ENCODE measurements at places on chromosomes 12 and 14.

GRCh38 chr14:67425608-67426007 lies 13.6 kb upstream of the PLEK2 start:
- DNase-seq: no peak

DNA sequence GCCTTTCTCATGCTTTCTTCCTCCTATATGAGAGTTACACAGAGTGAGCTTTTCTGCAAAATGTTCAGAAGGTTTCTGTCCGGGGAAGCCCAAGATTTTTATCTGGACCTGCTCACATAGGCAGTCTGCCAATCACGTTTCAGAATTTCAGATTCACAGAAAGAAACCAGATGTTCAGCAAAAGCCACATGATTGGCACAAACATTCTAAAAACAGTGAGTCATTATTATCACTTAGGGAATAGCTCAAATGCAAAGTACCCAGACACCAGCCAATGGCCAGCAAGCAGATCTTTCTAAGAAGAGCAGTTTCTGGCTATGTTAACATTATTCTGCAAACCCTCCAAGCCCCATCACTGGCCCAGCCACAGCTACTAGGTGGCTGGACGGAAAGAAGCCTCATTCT lies 1558.5 kb upstream of the TMEM132C start:
- DNase-seq: peak; percentile 5

DNA sequence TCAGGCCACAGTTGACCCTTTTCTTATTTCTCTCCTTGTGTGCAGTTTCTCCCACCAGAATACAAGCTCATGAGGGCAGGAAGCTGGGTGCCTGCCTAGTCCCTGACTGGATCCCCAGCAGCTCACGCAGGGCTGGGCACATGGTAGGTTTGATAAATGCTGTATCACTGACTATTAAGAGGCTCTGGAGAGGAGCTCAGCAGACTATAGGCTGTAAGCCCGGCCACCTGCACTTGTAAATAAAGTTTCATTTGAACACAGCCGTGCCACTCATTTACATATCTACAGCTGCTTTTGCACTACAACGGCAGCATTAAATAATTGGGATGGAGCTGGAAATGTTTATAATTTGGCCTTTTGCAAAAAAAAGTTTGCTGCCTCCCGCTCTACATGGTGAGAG lies 32.0 kb downstream of the CHGA start:
- no peak for DNase-seq

- peak; percentile 13 for DNase-seq
Measured at GRCh38 chr12:109385339-109386058, 37.8 kb downstream of the MYO1H start.

DNA sequence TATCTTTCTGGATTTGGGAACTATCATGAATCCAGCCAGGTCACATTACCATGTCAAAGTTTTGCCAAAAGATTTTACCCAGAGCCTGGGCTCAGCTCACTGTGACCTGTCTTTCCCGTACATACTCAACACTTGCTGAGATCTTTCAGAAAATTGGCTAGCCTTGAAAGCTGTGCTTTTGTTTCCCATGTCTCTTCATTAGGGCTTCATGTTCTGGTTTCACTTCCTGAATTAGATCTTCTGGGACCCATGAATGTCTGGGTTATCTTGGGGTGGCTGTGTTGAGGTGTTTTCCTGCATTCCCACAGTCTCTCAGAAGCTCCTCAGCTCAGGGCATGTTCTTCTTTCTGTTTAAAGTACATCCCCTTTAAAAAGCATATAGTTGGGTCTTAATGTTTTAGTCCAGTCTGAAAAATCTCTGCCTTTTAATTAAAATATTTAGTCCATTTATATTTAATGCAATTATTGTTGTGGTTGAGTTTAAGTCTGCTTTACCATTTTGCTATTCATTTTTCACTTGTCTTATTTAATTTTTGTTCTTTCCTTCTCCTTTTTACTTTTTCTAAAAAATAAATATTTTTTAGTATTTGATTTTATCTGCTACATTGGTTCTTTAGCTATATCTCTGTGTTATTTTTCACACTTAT lies 242.7 kb downstream of the VRK1 start:
- no peak for DNase-seq

DNA sequence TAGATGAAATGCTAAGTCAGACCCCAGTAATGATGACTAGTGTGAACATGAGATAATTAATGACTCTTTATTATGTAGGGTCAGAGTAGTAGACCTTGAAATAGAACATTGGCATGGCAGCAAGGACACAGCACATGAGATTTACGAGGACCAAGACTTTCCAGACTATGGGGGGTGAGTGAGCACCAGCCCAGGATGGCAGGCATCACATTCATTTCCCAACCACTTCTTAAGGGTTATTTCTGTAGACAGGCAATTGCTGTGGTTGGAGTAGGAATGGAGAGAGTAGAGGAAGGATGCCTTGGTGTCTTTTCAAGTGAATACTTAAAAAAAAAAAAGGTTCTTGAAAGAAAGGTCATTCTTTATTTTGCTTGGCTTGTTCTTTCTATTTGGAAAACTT lies 189.4 kb upstream of the DYRK2 start:
- DNase-seq: no peak

DNA sequence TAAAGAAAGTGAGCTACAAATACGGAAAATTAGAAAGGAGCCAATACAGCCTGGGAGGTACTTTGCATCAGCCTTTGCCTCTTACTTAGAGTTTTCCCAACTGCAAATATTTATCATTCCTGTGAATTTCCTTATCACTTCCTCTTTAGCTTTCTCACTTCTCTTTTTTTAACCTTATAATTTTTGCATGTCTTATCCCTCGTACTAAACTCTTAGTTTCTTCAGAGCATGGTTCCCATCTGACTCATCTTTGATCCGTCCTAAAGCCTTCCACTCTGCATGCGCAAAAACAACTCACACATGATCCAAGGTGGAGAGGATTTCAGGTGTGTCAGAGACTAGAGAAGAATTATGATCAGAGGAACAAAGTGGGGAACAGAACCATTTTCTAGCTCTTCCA lies 9.6 kb upstream of the SNAPC1 start:
- DNase-seq: no peak

GRCh38 chr12:87074781-87075180 lies 818.6 kb upstream of the MGAT4C start:
- DNase-seq: no peak

- no peak for DNase-seq
Measured at GRCh38 chr12:30423330-30423729, 272.3 kb downstream of the IPO8 start.

DNA sequence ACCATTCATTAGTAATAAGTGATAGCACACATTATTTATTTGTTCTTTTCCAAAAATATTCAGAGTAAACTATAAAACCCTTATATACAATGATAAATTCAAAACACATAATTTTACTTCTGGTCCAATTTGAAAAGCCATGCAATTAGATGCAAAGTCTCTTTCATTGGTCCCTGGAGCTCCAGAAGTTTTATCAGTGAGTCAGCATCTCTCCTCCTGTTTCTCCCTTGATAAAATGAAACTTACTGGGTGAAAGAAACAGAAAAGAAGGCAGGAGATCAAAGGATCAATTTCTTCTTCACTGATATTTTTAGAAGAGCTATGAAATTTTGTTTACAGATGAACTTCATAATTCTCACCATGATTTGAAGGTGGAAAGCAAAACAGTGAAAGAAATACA lies 47.5 kb downstream of the IFNG start:
- no peak for DNase-seq

DNA sequence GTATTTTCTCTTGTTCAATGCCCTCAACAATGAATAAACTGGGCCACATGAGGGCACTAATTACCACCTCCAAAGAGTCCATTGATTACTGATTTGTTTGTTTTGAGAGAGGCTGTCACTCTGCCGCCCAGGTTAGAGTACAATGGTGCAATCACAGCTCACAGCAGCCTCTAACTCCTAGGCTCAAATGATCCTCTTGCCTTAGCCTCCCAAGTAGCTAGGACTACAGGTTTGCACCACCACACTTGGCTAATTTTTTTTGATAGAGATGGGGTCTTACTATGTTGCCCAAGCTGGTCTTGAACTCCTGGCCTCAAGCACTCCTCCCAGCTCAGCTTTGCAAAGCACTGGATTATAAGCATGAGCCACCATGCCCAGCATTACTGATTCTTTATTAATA lies 28.3 kb upstream of the SYCP3 start:
- no peak for DNase-seq

GRCh38 chr14:77832297-77832696 lies 32.4 kb downstream of the ADCK1 start:
- no peak for DNase-seq

GRCh38 chr14:105045710-105046326 lies 19.4 kb downstream of the GPR132 start:
- DNase-seq: peak; percentile 90

DNA sequence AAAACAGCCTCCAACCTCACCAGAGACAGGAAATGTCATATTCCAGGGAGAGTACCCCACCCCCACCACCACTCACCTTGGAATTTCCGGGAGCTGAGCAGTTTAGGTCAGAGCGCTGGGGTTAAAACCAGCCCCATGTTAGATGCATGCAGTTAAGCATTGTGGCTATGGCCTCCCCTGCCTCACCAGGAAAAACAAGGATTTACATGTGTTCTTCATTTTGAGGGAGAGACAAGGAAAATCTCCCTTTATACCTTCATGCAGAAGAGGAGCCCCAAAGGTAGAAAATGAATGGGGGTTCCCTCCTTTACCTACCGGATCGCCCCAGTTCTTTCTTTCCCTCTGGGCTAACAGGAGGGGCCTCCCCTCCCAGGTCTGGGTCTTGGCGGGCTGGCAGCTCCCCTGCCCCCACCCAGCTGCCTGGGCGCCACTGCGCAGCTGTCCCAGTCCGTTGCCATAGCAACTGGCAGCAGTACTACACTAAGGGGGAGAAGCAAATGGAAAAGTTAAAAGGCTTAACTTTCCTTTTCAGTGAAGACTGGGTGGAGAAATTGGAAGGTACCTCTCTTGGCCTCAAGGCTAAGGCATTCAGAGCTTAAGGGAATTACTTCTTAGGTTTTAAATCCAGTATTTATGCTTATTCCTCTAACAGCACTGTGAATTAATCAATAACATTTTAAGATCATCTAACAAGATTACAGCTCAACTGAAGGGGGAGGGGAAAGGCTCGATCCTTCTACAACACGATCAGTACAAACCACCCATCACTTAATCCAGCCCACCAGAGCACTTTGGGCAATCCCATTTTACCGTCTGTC lies 20.5 kb downstream of the CBX5 start:
- DNase-seq: peak; percentile 76

GRCh38 chr12:39431002-39431796 lies 11.7 kb downstream of the KIF21A start:
- no peak for DNase-seq

DNA sequence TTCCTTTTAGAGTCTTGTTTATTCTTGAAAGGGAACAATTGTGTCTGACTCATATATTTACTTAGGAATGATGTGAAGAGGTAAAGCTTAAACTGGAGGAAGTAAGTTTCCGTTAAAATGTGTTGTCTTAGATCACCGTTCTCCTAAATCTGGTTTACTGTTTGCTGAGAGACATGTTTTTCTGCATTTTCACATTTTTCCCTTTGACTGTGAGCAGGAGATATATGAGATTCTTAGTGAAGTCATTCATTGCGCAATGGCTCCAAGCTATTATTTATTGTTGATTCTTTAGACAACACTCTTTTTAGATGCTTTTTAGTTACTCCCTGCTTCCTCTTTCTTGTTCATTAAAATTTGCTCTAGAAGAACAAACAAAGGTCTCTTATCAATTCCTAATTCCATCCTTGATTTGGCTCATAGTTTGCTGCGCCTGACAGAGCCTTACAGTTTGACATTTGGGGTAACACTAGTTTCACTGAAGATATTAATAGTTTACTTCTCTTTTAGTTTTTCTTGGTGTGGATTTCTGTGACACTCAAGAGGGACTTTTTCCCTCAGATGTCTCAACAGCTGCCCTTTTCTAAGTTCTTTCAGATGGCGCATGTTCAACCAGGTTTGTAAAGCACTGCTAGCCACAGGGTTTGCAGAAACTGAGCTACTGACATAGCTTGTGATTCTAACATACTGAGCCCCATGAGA lies 11.4 kb downstream of the CLECL1 start:
- peak; percentile 34 for DNase-seq

DNA sequence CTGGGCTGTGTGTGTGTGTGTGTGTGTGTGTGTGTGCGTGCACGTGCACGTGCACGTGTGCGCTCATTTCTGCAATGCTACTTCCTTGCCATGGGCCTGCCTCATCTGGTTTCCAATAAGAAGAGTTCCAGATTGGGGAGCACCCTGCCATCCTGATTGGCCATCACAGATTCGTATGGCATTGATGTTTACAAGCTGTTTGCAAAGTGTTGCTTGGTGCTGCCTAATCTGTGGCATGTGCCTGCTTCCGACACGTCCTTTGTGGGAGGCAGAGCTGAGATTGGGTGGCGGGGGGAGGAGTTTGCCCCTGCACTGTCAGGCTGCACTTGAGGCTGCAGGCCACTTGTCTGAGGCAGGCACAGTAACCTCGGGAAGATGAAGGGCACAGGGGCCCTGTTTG lies 39.2 kb downstream of the SAMD4A start:
- no peak for DNase-seq

All from CD4-positive, alpha-beta T cell treated with Interleukin-1 beta for 1 hour (primary cell).